DND-41 (cell line): ENCODE measurements at places on chromosomes 1 and 21.

GRCh38 chr1:6423321-6423999 is 1.1 kb upstream of the ESPN start:
- DNase-seq, result peak; percentile 32

- DNase-seq, result no peak
Measured at GRCh38 chr1:31880957-31881687, 57.0 kb downstream of the PTP4A2 start.

DNA sequence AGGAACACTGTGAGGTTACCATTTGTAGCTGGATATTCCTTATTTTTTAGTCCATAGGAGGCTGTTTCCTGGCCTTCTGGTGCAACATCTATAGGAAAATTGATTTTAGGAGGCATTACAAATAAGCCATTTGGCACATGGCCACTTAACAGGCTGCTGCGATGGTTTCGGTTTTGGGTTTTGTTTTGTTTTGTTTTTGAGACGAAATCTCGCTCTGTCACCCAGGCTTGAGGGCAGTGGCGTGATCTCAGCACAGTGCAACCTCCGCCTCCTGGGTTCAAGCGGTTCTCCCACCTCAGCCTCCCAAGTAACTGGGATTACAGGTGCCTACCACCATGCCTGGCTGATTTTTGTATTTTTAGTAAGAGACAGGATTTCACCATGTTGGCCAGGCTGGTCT is 20.1 kb upstream of the LRRC8D start:
- DNase-seq, result no peak

- DNase-seq, result no peak
Measured at GRCh38 chr21:17370263-17370662, 142.6 kb upstream of the CXADR start.

DNA sequence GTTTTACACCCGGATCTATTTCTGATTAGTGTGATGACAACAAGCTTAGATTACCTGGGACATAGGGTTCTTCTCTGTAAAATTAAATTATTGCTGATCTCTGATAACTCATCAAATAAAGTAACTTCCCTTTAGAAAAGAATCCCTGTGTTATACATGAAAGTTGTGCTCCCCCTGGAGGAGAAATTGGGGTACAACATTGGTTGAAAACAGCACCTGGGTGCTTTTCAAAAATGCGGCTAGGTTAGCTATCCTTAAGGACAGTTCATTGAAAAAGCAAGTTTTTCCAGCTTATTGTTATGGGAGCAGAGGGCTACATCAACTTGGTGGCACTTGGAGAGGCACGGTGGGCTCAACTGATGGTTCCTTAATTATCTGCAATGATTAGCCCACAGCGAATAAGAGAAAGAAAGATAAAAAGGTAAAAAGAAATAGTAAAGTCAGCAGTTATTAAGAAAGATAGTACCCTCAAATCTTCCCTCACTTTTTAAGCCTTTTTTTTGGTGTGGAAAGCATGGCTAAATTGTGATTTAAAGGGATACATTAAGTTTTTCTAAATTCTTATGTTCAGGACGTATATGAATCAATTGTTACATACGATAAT is 97.8 kb downstream of the FMN2 start:
- peak; percentile 22 for DNase-seq

DNA sequence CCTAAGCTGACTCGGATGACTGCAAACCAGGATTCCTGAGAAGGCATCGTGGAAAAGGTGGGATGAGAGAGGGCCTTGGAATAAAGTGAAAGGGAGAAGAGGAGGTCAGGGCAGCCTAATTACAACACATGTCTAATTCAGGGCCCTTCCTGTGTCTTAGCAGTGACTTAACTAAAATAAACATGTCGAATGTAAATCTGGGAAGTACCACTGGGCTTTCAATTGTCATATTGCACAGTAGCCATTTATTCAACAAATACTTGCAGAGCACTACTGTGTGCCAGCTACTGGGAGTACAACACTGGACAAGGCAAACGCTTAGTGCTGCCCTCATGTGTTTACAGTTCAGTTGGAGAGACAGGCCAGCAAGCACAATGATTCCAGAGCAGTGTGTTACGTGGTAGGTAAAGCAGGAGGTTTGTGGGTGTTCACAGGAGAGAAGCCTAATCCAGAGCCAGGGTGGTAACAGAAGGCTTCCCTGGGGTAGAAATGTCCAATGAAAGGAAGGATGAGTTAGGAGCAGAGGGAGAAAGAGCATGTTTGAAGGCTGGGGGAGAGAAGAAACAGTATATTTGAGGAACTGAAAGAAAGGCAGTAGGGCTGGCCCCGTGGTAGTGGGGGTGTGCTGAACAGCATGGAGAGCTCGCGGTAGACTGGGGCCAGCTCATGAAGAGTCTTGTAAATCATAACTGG is 38.0 kb upstream of the RASAL2 start:
- DNase-seq, result no peak

GRCh38 chr21:25536752-25537151 is 70.5 kb downstream of the MRPL39 start:
- DNase-seq, result no peak

DNA sequence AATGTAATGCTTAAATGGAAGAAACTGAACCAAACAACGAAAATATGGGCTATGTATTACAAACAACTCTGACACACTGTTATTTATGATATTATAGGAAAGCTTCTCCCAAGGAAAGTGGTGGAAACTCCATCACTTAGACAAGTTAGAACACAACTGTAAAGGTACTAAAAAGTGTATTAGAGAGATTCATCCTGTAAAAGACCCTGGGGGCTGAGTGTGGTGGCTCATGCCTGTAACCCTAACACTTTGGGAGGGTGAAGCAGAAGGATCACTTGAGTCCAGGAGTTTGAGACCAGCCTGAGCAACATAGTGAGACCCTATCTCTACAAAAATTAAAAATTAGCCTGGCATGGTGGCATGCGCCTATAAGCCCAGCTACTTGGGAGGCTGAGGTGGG is 7.4 kb upstream of the UBE4B start:
- DNase-seq, result no peak

DNA sequence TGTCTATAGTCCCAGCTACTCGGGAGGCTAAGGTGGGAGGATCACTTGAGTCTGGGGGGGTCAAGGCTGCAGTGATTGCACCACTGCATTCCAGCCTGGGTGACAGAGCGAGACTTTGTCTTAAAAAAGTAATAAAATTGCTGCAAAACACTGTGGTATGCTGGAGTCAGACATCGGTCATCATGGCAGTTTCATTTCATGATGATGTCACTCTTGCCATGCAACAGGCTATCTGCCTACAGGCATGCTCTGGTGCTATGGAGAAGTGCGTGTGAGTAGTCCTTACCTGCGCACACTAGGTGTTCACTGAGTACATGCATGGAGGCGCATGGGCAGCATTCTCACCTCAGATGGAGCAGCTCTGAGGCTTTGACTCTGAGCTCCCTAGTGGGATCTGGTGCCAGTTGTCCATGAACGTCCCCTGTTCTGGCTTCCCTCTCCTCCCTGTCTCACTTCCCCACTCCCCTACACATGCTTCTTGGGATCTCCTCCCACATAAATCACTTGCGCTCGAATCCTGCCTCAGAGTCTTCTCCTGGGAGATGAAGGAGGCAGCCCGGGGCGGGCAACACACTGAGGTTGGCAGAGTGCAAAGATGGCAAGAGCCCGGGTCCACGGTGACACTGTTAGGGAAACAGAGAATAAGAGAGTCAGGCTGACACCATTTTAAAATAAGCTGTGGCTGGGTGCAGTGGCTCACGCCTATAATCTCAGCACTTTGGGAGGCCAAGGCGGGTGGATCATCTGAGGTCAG is 10.4 kb upstream of the CELA3B start:
- DNase-seq, result no peak

DNA sequence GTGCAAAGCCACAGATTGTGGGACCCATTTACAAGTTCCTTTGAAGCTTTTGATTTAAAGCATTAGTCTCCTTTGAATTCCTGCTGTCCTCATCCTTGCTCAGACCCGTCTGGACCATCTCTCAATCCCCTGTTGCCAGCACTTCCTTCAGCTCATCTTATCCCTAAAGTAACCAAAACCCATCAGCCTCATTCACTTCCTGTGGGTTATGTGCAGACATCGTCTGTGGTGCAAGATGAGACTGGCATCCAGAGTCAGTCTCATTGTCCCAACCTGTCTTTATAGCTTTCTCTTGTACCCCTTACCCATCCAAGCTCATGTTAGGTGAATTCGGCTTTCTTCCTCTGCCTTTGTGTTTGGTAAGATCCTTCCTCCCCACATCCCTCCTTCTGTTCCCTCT is 29.3 kb downstream of the ATP1A1 start:
- DNase-seq, result no peak

GRCh38 chr1:106637566-106637965 is 418.9 kb upstream of the PRMT6 start:
- no peak for DNase-seq

GRCh38 chr1:206606867-206607266 is 5.4 kb downstream of the EIF2D start:
- no peak for DNase-seq

DNA sequence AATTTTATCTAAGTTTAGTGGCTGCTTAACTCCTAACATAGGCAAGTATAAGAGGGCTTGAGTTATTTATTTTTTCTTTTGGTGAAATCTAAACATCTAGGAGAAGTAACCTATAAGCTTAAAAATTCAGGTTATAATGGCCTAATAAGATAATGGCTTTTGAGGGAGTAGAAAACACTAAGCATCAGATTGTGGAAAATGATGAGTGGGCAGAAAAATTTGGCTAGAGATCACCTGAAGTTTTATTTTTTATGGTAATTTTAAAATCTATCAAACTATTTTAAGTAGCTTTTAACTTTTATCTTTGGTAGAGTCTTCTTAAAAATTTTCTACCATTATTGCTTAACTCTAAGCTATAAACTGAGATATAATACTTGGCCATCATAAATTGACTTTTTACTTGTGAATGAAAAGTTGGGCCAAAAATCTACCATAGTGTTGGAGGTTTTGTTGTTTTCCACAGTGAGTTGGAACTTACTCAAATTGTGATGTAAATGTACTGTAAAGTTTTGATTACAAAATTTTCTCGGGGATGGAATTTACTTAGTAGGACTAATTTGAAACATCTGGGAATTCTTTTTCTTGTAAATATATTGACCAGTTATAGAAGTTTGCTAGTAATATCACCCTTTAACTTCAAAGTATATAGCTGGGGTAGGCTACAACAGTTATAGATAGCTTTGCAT is 63.9 kb downstream of the USP25 start:
- DNase-seq, result no peak
